ENCODE measurements at places on chromosomes 7 and 10. TPM values are rescaled to one million over a fixed set of nuclear protein-coding genes. Genes with fewer than 3 reads are reported as not detected.

The PRR15 gene
- 1.3 TPM for total RNA-seq

The FAM20C gene
- total RNA-seq = 33.2 TPM

The PNLIPRP3 gene
- not detected for total RNA-seq

The SEMA4G gene
- total RNA-seq = 0.43 TPM

The XRCC2 gene
- total RNA-seq = 3.5 TPM

The CDK14 gene
- total RNA-seq = 41.0 TPM

The WEE2 gene
- 0.32 TPM for total RNA-seq

The PTPN20 gene
- under 0.01 TPM for total RNA-seq

The TDRD1 gene
- 0.64 TPM for total RNA-seq

The SPDYE2 gene
- total RNA-seq = not detected

The CLEC5A gene
- total RNA-seq = not detected

The TNS3 gene
- total RNA-seq = 202 TPM

The OAT gene
- 224 TPM for total RNA-seq

The SMC3 gene
- total RNA-seq = 19.3 TPM

The CCL24 gene
- not detected for total RNA-seq

The SPDYE9 gene
- total RNA-seq = not detected

The TBXAS1 gene
- not detected for total RNA-seq

The NUDT13 gene
- total RNA-seq = 3.2 TPM

The HSPA12A gene
- total RNA-seq = 35.4 TPM

The PRSS37 gene
- not detected for total RNA-seq

The MMD2 gene
- total RNA-seq = not detected

The LRRTM3 gene
- total RNA-seq = not detected

The PPP1R17 gene
- total RNA-seq = not detected

The DPYSL4 gene
- 0.86 TPM for total RNA-seq

The UNCX gene
- not detected for total RNA-seq

The SPRN gene
- 0.43 TPM for total RNA-seq

The MYH16 gene
- total RNA-seq = not detected

The NPC1L1 gene
- not detected for total RNA-seq

The CHN2 gene
- total RNA-seq = 0.32 TPM

The SLC26A3 gene
- not detected for total RNA-seq

The NUPR2 gene
- total RNA-seq = not detected

The CAMK2B gene
- total RNA-seq = under 0.01 TPM

The SEMA3D gene
- 3.0 TPM for total RNA-seq

The SFRP5 gene
- total RNA-seq = not detected

The EPHB6 gene
- 0.43 TPM for total RNA-seq

The TMEM229A gene
- total RNA-seq = not detected

The TMEM72 gene
- not detected for total RNA-seq

The ABCB1 gene
- 0.97 TPM for total RNA-seq

The ZNF425 gene
- 2.9 TPM for total RNA-seq

The NRF1 gene
- 10.6 TPM for total RNA-seq

The ACSL5 gene
- total RNA-seq = 8.6 TPM

The SAP25 gene
- 0.32 TPM for total RNA-seq
